CD4-positive, alpha-beta memory T cell (primary cell): ENCODE measurements at places on chromosomes 7 and 10.
A peak's percentile ranks its signal among the peaks of the same experiment; 100 is the strongest.

DNA sequence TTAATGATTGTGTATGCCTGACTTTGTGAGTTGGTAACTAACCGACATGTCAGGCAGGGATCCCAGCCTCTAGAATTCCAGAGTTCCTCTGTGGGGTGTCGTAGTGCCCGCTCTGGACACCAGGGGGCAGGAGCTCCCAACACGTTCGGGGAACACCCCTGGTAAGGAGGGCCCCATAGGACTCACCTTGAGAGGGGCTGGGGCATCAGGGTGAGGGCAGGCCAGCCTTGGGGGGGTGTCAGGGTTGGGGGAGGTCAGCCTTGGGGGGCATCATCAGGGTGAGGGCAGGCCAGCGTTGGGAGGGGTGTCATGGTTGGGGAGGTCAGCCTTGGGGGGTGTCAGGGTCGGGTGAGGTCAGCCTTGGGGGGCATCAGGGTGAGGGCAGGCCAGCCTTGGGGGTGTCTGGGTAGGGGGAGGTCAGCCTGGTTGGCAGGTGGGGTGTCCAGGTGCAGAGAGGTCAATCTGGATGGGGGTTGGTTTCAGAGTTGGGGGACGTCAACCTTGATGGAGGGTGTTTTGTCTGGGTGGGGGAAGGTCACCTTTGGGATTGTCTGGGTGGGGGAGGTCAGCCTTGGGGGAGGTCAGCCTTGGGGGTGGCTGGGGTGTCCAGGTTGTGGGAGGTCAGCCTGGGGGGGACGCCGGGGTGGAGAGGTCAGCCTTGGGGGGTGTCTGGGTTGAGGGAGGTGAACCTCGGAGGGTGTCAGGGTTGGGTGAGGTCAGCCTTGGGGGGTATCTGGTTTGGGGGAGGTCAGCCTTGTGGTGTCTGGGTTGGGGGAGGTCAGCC, 45.6 kb upstream of the SUN1 start:
- H3K4me1 ChIP-seq: no peaks in the 10 kb centered on the region
- H3K4me3 ChIP-seq: no peak overlapping the region
- DNase-seq: peak; percentile 64
- no peaks in the 10 kb centered on the region for H3K36me3 ChIP-seq
- no peaks in the 10 kb centered on the region for H3K27me3 ChIP-seq
- H3K27ac ChIP-seq: no peak overlapping the region

- H3K4me3 ChIP-seq: no peak overlapping the region
- H3K27ac ChIP-seq: no peak overlapping the region
- H3K36me3 ChIP-seq: no peaks in the 10 kb centered on the region
- no peaks in the 10 kb centered on the region for H3K4me1 ChIP-seq
- no peak for DNase-seq
These were observed 42.4 kb downstream of the TBATA start for GRCh38 chr10:70742537-70743429.

DNA sequence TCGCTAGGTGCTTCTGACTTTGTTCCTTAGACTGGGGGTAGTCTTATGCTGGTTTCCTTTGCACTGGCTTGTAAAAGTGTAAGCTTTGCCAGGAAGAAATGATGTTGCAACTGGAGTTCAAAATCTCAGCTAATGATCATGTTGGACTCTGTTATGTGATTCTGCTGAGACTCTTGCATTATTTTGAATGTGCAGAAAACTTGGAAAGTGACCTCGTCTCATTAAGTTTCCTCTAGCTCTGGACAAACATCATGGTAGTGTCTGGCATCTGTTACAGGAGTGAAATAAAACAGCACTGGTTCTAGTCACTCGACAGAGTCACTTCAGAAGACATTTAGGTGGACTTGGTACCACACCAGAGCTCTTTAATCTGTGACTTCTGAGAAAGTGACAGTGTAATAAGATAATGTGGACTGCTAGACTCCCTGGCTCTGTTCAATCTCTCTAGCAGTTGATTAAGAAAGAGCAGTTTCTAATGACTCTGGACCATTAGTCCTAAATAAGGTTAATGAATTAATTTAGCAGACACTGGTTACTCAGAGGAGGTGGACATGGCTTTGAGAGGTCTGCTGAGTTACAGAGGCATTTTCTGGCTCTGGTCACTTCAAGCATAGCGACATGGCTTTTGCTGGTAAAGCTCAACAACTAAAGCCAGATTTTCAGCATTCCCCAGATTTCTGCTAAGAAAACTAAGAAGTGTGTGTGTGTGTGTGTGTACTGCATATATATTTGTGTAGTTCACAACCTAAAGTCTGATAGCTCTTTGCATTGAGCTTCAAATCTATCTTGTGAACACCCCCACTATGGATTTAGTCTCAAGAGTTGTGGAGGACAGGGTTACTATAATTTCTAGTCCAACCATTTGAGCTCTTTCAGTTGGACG, 2.0 kb downstream of the NRP1 start:
- no peak overlapping the region for H3K27ac ChIP-seq
- H3K27me3 ChIP-seq: peaks cover 17% of the 10 kb centered on the region
- peaks cover 20% of the 10 kb centered on the region for H3K4me1 ChIP-seq
- DNase-seq: no peak

DNA sequence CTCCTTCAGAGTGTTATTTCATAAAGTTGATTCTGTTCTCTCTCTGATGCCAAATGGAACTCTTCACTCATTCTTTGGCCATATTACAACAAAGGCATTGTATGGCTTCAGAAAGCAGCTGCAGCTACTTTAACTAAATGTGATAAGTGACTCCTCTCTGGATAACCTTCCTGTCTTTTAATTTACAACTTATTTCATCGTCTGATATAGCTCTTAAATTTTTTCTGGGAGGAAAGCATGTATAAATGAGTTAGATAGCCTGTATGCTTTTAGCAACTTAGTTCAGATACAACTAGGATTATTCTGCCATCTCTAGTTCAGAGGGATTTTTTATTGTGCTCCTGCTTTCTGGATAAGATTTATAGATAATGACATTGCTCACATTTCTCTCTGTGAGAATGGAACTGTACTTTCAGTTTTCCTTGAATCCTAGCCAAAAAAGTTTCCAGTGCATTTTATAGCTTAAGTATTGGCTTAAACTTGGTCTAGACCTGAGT, 57.5 kb downstream of the KLHDC10 start:
- H3K27me3 ChIP-seq: no peaks in the 10 kb centered on the region
- peaks cover 47% of the 10 kb centered on the region for H3K36me3 ChIP-seq
- no peak overlapping the region for H3K27ac ChIP-seq
- no peaks in the 10 kb centered on the region for H3K4me1 ChIP-seq
- no peak overlapping the region for H3K4me3 ChIP-seq
